CD4-positive, alpha-beta T cell (primary cell): ENCODE measurements at places on chromosomes 7 and 10. TPM values are rescaled to one million over a fixed set of nuclear protein-coding genes. Genes with fewer than 3 reads are reported as not detected.

GRCh38 chr7:6251653-6252052 lies 20.8 kb downstream of the CYTH3 start:
- DNase-seq: no peak

DNA sequence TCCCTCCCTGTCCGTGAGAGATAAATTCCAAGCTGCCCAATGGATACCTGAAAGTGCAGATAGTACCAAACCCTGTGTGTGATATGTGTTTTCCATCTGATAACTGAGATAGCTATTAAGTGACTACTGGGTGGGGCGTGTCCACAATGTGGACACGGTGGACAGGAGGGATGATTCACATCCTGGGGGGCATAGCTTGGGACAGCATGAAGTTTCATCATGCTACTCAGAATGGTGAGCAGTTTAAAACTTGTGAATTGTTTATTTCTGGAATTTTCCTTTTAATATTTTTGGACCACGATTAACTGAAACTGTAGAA lies 158.6 kb downstream of the CREB5 start:
- no peak for DNase-seq

DNA sequence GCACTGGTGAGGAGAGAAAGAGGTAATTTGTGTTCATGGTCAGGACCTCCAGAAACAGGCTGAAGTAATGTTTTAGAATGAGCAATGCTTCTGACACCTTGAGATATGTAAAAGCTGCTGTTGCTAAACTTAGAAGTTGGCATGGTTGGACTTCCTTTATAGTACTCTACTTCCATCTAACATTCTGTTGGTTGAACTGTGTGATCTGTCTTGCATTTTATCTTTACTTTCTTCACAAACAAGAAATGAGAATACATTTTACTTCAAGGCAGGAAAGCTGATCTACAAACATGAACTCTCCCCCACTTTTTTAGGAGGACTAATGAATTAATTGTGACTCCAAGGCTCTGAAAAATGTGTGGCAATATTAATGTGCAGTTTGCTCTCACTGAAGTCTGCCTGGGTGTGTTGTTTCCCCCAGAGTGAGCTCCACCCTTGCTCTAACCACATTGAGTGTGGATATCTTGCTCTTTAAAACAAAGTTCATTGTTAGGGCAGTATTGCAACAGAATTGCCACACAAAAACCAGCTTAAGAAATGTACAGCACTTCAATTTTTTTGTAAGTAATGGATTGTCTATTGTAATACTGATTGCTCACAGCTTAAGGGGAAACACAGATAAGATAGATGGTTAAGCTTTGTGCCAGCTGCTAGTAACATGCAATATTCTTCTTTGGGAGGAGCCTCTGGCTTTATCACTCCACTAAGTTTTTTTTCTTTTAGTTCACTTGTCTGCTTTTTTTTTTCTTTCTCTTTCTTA lies 69.0 kb downstream of the ADD3 start:
- DNase-seq: no peak

GRCh38 chr10:31607481-31607880 lies 288.5 kb downstream of the ZEB1 start:
- no peak for DNase-seq

- no peak for DNase-seq
These were observed 102.3 kb upstream of the SEMA3E start for GRCh38 chr7:83751217-83751616.

DNA sequence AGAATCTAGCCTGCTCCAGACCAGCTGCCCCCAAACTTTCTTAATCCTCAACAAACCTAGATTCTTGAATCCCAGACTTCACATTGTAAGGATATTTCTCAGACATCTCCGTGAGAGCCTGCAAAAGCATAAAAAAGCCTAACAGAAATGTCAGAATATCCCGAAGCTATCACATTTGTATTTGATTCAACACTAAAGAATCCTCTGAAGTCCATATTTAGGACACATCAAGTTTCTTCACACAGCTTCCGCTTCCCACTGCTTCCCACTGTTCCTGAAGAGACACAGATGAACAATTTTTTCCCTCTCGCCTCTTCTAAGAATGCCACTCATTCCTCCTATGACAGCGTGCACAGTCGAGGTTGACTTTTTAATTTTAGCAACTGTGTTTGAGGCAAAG lies 396.2 kb upstream of the IGFBP3 start:
- DNase-seq: no peak

LLCFC1 gene
- not detected for total RNA-seq

NPTX2 gene
- not detected for total RNA-seq

PYROXD2 gene
- total RNA-seq: 8.5 TPM
